ENCODE measurements at places on chromosomes 7 and 10.

GRCh38 chr10:86597306-86597705, 57.0 kb upstream of the OPN4 start:
- no peak for DNase-seq

GRCh38 chr7:143252006-143252405, 11.2 kb upstream of the GSTK1 start:
- no peak for DNase-seq

DNA sequence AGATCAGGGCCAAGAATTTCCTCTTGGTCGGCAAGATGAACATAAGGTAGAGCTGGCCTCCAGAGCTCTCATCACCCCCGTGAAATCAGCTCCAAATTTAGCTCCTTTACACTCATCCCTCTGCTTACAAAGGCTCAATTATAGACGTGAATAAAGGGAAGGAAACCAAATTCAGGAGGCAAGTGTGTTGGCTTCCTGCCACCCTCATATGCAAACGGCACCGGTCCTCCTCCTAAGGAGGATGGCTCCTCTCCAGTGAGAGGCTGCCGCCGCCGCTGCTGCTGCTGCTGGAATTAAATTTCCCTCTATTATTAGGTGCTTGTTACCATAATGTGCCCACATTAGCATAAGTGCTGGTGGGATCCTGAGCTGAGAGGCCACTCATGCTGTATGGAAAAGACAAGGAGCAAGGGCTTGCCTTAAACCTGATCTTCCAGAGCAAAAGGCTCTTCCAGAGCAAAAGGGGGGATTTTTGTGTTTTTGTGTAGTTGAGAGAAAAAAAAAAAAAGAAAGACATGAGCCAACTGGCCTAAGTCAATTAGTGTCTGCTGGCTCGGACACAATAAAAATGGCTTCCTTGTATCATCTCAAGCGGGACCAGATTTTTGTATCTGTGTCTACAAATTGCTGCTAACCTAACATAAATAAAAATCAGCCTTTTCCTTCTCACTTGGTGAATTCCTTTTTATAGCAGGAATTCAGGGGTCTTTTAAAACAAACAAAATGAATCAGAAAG, 68.4 kb downstream of the CDHR3 start:
- DNase-seq = no peak

DNA sequence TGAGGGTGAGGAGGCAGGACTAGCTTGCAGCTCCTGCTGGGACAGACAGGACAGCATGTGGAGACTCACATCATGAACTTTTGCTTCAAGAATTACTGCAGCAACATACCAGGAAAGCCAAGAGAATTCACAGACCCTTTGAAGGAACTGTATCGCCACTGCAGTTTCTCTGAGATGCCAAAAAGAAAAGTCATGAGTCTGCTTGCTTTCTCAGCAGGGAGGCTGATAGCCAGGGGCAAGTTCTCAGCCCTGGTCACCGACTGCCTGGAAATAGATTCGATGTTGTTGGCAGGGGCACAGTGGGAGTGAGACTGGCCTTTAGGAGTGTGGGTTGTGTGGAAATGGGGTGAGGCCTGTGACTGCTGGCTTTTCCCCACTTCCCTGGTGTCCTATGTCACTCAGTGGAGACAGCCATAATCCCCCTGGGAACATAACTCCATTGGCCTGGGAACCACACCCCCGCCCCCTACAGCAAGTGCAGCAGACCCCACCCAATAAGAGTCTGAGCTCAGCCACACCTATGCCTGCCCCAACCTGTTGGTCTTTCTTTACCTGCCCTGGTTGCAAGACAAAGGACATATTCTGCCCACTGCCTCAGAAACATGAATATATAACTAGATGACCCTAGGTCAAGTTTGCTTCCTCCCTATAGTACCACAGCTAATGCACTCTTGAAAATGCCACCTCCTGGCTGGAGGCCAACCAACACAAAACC, 1.6 kb upstream of the SAMD9 start:
- DNase-seq = no peak

- no peak for DNase-seq
These were observed 1.3 kb upstream of the MUC12 start for GRCh38 chr7:100968031-100968430.

- DNase-seq = no peak
These were observed 570 bp downstream of the BMS1 start for GRCh38 chr10:42783181-42783549.

DNA sequence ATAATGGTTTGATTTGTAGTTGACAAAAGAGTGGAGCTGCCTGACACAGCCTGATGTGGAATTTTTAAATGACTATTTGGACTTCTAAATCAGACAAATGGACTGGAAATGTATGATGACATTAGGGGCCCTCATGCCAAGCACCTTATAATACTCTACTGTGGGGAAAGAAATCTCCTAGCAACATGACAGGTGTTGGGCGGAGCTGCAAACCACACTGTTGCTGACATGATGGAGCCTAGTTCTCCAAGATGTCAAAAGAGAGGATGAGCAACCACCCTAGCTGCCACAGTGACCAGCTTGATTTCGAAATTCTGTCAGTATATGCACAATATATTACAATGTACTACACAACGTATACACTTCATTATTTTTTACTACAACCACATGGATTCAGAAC, 65.8 kb downstream of the RHOBTB1 start:
- no peak for DNase-seq

DNA sequence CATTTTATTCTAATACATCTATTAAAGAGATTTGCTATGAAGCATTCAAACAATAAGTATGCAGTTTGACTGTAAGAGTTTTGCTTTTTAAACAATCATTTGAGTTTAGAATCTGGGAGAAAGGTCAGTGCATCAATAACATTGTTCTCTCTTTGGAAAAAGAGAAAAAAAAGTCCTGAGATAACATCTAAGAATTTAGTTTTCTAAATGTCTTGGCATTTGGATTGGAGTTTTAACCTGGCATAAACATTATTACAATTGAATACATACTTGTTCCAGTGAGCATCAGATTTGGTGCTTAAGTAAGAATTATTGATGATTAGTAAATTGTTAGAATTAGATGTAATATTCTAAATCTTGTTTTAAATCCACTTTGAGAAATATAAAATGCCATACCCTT, 47.2 kb upstream of the AKR1E2 start:
- DNase-seq = no peak
